ENCODE measurements at places on chromosomes 5 and 9. TPM values are rescaled to one million over a fixed set of nuclear protein-coding genes. Genes with fewer than 3 reads are reported as not detected.

PPP3R2 gene
- not detected for total RNA-seq

SLCO6A1 gene
- total RNA-seq: 0.21 TPM

COL23A1 gene
- under 0.01 TPM for total RNA-seq

SMIM33 gene
- not detected for total RNA-seq

MSX2 gene
- total RNA-seq: 0.21 TPM

CD72 gene
- total RNA-seq: 1.0 TPM

LAMC3 gene
- not detected for total RNA-seq

SEMA5A gene
- total RNA-seq: 1.8 TPM

CDX1 gene
- total RNA-seq: not detected

TMC1 gene
- total RNA-seq: 0.71 TPM

PTPRD gene
- 3.2 TPM for total RNA-seq

PCDHA11 gene
- 2.5 TPM for total RNA-seq

OR2V1 gene
- not detected for total RNA-seq

HIGD2A gene
- 26.3 TPM for total RNA-seq

CATSPER3 gene
- 0.21 TPM for total RNA-seq

TNFSF8 gene
- not detected for total RNA-seq

IFNK gene
- total RNA-seq: not detected

MARCOL gene
- not detected for total RNA-seq

SOX30 gene
- not detected for total RNA-seq

AQP7 gene
- 0.07 TPM for total RNA-seq

CCNJL gene
- total RNA-seq: 4.1 TPM

DDX4 gene
- under 0.01 TPM for total RNA-seq

LRRC70 gene
- 1.9 TPM for total RNA-seq

DMRT2 gene
- total RNA-seq: under 0.01 TPM

HK3 gene
- under 0.01 TPM for total RNA-seq

ANKRD31 gene
- 0.34 TPM for total RNA-seq

OR1N2 gene
- total RNA-seq: not detected

PKD2L2 gene
- total RNA-seq: not detected

FGD3 gene
- total RNA-seq: 0.34 TPM

NRARP gene
- total RNA-seq: 6.2 TPM

GPR150 gene
- total RNA-seq: 0.21 TPM

LYRM7 gene
- total RNA-seq: 13.3 TPM
